ENCODE measurements at places on chromosomes 5 and 9. TPM values are rescaled to one million over a fixed set of nuclear protein-coding genes. Genes with fewer than 3 reads are reported as not detected.

The CCNG1 gene
- total RNA-seq, result 146 TPM

DNA sequence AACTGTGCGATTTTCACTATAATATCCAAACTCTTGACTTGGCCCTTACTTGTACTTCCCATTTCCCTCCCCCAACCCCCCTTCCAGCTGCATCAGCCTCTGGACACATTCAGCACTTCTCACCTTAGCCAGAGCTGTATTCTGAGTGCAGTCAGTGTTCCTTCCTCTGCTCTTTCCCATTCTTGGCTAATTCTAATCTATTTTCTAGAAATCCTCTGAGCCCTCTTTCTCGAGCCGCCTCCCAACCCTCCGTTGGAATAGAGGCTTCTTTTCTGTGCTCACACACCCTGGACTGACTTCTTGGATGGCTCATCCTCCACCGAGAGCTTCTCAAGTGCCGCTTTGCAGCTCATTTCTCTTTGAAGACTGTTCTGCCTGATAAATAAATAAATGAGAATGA is 188.8 kb downstream of the NTRK2 start:
- no peaks in the 10 kb centered on the region for H3K27me3 ChIP-seq
- no peaks in the 10 kb centered on the region for H3K4me1 ChIP-seq
- H3K36me3 ChIP-seq, result no peaks in the 10 kb centered on the region
- DNase-seq, result peak; percentile 17
- no peak overlapping the region for H3K27ac ChIP-seq

- H3K27me3 ChIP-seq, result no peaks in the 10 kb centered on the region
- no peak overlapping the region for H3K27ac ChIP-seq
These were observed 46.9 kb downstream of the RASGRF2 start for GRCh38 chr5:81006947-81007636.

DNA sequence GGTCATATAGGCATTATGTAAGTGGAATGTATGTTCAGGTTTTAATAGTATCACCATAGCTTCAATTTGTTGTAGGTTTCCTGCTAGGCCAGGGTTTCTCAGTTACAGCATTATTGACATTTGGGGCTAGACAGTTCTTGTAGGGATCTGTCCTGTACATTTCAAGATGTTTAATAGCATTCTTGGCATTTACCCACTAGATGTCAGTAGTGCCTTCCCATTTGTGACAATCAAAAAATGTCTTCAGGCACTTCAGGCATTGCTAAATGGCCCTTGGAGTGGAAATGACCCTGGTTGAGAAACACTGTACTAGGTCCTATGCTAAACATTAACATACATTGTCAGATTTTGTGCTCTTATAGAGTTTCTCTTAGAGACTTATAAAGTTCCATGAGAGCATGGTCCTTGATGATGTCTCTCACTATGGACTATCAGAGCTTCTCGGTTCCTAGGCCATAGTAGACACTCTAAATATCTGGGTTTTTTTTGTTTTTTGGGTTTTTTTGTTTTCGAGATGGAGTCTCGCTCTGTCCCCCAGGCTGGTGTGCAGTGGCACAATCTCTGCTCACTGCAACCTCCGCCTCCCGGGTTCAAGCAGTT is 1.4 kb downstream of the KIF20A start:
- no peaks in the 10 kb centered on the region for H3K27me3 ChIP-seq
- H3K4me3 ChIP-seq, result no peak overlapping the region
- peaks cover 29% of the 10 kb centered on the region for H3K4me1 ChIP-seq
- no peak overlapping the region for H3K27ac ChIP-seq

All from tibial nerve (tissue), 4 donors.